Activated naive CD8-positive, alpha-beta T cell treated with anti-CD3 and anti-CD28 coated beads, Interleukin-2, amount 10 ng/mL, durations not matched to agents 7 days and 5 days (primary cell): ENCODE measurements at places on chromosomes 1 and 21.
A peak's percentile ranks its signal among the peaks of the same experiment; 100 is the strongest.

GRCh38 chr1:95232646-95233318, 1.2 kb upstream of the RWDD3 start:
- DNase-seq: no peak

DNA sequence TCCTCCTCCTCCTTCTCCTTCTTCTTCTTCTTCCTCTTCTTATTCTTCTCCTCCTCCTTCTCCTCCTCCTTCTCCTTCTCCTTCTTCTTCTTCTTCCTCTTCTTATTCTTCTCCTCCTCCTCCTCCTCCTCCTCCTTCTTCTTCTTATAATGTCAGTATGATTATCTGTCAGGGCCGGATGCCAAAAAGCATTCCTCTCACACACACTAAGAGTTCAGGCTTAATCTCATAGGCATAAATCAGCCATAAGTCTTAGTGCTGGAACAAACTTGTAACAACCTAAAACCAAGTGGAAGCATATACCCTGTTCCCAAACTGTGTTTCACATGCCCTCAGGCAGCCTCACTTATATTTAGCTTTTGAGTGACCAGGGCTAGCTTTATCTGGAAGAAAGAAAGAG, 240.3 kb downstream of the LMX1A start:
- DNase-seq: no peak

- no peak for DNase-seq
Observed at GRCh38 chr1:218298398-218298797, 13.3 kb downstream of the RRP15 start.

DNA sequence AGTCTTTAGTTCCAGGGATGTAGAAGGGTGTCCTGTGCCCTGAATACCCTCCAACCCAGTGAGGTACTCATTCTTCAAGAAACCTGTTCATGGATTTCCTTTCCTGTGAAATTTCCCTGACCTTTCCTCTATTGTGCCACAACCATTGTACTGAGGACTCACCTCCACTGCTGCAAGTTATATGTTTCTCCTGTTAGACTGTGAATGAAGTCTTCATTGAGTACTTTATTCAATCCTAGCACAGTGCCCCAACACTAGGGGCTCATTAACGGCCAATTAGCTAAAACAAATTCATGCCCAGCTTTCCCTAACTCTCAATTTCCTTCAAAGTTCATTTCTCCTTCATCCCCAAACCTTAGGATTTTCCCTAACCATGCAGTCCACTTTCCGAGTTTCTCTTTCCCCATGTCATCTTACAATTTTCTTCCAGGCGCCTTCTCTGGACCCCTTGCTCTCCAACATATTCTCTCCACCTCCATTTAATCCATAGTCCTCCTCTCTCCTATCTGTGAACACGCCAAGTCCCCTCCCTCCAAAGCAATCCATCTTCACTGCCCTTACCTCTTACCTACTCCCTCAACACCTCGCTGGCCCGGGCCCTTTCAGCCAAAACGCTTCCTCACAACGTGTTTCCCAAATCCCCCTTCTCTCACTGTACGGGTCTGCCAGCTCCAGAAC, 1.3 kb downstream of the TRIM33 start:
- no peak for DNase-seq

- no peak for DNase-seq
Observed at GRCh38 chr1:159961636-159962035, 7.6 kb upstream of the SLAMF9 start.

- no peak for DNase-seq
Observed at GRCh38 chr1:34753163-34753562, 1.7 kb upstream of the GJB5 start.

DNA sequence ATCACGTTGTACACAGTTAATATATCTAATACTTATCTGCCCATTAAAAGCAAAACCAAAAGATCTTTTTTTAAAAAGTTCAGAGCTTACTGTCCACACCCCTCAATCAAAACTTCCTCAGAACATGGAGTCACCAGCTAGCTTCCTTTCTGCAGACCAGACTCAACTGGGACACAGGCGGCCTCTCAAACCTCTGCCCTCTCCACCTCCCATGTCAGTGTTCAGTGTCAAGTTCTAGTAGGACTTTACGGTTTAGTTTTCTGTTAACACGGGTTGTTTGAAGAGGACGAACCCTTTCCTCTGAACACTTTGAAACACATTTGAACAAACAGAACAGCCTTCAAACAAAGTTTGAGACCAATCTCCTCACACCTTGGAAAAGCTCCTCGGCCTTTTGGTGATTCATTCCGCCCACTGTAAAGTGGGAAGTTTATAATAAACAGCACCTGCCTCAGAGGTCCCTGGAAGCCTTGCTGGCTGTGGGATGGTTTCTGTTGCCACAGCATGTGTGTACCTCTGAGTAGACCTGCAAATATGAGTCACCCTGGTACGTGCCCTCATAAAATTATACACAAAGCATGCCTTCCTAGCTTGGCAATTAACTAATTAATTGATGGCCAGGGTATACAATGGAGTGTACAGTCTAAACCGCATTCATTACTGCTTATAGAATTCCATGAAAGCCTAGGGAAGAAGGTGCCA, 48.4 kb upstream of the SIPA1L2 start:
- DNase-seq: no peak

DNA sequence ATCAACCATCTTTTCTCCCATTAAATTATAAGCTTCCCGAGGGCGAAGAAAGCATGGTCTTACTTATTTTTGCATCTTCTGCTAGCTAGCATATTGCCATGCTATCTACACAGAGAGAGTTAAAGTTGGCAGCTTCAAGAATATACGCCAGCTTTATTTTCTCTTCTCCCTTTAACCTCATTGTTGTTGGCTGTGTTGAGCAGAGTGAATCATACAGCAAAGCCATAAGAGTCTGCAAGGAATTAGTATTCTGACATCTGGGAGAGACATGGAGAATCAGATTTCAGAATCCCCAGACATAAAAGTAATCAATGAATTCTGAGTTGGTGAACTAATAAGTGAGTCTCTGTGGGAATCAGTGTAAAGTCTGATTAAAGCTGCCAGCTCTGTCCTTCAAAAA, 649.6 kb upstream of the PTBP2 start:
- no peak for DNase-seq

DNA sequence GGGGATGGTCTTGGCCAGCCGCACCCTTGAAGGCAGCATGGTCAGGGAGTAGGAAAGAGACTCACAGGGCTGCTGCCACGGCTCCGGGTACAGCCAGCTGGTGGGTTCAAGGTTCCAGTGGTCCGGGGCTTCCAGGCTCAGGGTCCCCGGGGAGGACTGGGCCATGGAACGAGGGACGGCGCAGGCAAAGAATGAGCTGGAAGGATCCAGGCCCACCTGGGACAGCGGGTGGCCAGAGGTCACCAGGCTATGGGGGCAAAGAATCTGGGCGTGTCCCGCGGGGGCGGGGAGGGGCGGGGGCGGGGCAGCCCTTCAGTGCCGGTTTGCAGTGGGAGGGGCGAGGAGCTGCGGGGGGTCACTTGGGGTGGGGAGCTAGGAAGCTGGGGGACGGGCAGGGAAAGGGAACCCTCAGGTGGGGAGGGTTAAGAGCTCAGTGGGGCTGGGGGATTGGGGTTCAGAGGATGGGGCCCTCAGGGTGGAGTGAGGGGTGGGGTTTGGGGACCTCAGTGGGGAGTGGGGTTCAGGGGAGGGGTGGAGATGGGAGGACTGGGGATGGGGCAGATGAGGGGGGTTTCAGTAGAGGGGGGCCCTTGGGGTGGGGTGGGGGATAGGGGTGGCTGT, at the start of gene DNMT3L:
TSS of gene DNMT3L (minus strand) at position 223 of the 621 bp plus-strand sequence. CDS start 638 bp downstream, outside the sequence.
- no peak for DNase-seq

DNA sequence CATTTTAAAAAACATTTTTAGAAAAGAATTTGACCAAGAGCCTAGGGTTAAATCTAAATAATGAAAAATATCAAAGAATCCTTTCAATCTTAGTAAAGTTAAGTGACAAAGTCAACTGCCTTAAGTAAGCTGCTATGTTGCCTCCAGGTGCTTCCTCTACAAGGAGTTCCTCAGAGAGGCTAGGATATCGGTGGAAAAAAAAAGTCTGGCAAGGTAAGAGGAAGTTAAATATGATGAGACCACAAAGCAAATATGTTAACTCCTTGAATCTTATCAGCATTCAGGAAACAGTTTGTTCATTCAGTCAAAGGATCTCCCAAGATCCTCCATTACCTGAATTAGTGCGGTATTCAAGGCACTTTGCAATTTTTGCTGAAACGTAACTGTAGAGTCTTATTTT, 563.5 kb downstream of the PTPRC start:
- no peak for DNase-seq

- no peak for DNase-seq
Observed at GRCh38 chr1:243798726-243799125, 51.3 kb downstream of the AKT3 start.

DNA sequence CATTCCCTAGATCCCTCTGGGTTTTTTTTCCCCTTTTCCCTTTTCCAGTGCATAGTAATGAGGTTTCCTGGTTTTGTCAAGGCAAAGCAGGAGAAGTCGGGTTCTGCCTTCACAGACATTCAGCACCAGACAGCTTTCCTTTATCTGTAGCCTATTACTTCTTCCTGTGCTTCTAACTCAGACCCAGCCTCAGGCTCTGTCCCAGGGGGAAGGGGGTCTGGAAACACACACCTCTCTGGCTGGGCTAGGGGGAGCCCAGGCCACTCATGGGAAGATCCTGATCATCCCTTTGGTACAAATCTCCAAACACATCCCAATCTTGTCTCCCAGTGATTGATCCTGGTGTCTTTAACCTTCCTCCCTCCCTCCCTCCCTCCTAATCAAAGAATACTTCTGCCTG, 656.4 kb downstream of the LMO4 start:
- DNase-seq: no peak

DNA sequence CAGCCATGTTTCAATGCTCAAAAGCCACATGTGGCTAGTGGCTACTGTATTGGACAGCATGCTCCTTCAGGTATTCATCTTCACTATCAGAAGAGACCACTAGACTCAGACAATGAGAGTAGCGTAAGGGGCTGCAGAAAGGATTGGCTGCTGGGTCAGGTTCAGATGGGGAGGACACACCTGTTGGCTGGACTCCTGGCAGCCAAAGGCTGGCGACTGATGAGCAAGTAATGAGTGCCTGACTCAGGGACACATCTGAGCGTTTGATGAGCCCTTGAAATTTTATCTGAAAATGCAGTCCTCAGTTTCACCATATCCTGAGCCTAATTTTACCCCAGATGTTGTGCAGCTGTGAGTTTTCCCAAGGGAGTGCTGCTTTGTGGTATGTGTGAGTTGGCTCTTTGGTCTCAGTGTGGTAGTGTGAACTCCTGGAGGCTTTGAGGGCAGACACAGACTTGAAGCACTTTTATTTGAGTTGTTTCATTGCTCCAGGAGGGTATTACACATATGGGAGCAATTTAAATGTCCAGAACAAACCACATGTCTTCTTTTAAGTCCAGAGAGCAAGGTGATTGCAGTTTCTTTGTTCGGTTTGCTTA, 9.6 kb downstream of the ST6GALNAC3 start:
- no peak for DNase-seq

DNA sequence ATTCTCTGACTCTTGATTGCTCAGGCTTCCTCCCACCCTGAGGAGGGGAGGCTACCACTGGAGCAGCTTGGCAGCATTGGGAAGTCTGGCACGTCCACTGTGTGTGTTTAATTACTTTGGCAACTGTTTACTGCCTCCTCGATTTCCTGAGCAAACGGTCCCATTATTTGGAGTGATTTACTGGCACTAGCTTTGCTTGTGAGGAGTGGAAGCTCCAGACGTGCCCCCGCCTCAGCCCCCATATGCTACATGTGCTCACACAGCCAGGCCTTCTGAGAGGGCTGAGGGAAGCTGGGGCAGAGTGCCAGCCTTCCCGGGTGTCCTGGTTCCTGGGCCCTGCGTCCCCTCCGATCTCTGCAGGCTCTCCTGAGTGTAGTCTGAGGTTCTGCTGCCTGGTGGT, 306.2 kb downstream of the PTPRU start:
- DNase-seq: no peak

GRCh38 chr1:27044613-27045151, 32.0 kb upstream of the TENT5B start:
- DNase-seq: peak; percentile 95

GRCh38 chr1:225587310-225587709, 65.6 kb downstream of the ENAH start:
- DNase-seq: no peak

- no peak for DNase-seq
Observed at GRCh38 chr1:115575661-115576060, 66.1 kb upstream of the VANGL1 start.

DNA sequence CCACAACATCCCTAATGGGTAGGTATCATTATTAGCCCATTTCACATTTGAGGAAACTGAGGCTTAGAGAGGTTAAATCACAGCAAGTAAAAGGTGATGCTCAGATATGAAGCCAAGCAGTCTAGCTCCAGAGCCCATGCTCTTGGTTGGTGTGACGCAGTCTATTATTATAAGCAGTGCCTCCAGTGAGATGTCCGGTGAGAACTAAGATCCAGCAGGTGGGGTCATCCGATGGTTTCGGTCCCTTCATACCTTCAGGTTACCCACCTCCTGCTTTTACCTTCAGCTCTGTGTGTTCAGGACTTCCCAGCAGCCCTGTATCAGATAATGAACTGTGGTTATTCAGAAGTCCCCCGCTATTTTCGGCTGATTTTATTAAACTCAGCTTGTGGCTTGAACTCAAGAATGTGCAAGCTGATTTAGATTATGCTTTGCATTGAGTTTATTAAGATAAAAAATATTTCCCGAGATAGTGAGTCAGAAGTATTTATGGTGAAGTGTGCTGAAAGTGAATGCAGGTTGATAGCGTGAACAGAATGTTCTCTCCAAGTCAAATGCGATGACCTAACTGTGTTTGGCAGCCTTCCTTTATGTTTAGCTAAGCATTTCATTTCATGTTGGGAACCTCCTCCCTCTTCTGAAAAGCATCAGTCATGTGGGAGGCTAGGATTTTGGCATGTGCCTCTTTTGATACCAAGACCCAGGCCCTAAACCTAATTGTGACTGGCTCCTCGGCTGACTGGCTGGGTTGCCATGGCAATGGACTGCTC, 160.9 kb upstream of the UBE2U start:
- DNase-seq: no peak

- DNase-seq: no peak
Observed at GRCh38 chr1:4048921-4049320, 148.8 kb upstream of the C1orf174 start.

GRCh38 chr1:69157046-69157756, 410.5 kb upstream of the LRRC7 start:
- DNase-seq: no peak

- no peak for DNase-seq
Observed at GRCh38 chr1:153262462-153263157, 3.1 kb downstream of the LORICRIN start.

GRCh38 chr1:160189649-160190625, at the start of gene CASQ1:
TSS of gene CASQ1 (plus strand) at chr1:160190575. CDS start at chr1:160190752, 177 bp downstream.
- no peak for DNase-seq

GRCh38 chr1:108627256-108627655, 33.6 kb downstream of the HENMT1 start:
- DNase-seq: no peak

GRCh38 chr1:220222939-220223338, 49.3 kb downstream of the RAB3GAP2 start:
- no peak for DNase-seq

GRCh38 chr1:101238031-101238628, 1.3 kb downstream of the S1PR1 start:
- DNase-seq: peak; percentile 51
